Right cardiac atrium (tissue), 5 donors: ENCODE measurements at places on chromosomes 6 and 20. TPM values are rescaled to one million over a fixed set of nuclear protein-coding genes. Genes with fewer than 3 reads are reported as not detected.

COX4I2 gene
- 3.1 TPM for total RNA-seq

DNA sequence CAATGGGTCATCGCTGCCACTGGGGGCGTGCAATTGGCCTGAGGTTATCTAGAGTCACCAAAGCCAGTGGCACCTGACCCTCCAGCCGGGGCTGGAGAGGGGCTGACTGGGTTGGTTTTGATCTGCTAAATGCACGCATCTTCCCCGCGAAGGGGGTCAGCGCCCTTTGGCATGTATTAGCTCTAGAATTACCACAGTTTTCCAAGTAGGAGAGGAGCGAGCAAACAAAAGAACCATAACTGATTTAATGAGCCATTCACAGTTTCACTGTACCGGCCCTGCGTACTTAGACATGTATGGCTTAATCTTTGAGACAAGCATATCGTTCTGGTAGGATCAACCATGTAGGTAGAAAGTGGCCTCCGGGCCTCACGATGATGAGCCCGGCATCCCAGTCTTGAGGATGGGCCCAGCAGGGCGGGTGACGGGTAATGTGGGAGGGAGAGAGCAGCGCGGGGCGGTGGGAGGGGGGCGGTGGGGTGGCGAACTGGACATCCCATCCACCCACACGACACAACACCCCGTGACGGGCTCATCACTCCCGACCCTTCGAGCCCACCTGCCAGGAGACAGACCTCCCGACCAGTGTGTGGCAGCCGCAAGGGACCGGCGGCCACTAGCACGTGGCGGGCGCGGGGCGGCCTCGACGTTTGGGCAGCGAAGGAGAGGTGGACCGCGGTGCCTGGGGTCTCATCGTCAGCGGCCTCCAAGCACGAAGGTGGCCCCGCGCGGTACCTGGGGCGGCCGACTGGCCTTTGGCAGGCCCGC lies 1957.5 kb upstream of the DEFB115 start:
- DNase-seq = no peak

TMEM151B gene
- total RNA-seq = not detected

DNA sequence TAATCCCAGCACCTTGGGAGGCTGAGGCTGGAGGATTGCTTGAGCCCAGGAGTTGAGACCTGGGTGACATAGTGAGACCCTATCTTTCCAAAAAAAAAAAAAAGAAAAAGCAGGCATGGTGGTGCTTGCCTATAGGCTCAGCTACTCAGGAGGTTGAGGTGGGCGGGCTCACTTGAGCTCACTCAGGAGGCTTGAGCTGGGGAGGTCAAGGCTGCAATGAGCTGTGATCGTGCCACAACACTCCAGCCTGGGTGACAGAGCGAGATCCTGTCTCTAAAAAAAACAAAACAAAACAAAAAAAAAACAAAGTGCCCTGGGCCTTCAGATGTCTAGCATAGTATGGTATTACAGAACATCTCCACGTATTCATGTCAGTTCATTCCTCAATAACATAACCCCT lies 42.9 kb downstream of the ZFAND3 start:
- DNase-seq = no peak

ETV7 gene
- 0.34 TPM for total RNA-seq

GRCh38 chr6:128280960-128281359 lies 239.4 kb downstream of the PTPRK start:
- no peak for DNase-seq

NUDT3 gene
- 67.1 TPM for total RNA-seq

DDR1 gene
- 103 TPM for total RNA-seq

DNA sequence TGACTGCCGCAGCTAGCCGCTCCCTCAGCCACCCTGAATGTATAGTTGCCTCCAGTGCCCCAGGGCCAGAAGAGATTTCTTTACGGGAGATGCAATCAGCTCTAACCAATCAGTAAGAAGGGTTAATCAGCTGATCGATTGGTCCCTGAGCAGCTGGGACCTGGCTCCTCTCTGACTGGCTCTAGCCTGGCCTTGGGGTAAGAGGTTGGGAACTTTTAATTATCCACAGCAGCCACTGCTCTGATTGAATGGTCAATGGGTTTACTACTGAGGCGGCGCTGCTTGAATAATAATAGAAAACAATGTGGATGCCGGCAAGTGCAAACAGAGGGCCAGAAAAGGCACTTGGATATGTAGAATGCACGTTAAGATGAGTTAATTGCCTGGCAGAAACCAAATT lies 99.8 kb downstream of the TFAP2A start:
- no peak for DNase-seq

DNA sequence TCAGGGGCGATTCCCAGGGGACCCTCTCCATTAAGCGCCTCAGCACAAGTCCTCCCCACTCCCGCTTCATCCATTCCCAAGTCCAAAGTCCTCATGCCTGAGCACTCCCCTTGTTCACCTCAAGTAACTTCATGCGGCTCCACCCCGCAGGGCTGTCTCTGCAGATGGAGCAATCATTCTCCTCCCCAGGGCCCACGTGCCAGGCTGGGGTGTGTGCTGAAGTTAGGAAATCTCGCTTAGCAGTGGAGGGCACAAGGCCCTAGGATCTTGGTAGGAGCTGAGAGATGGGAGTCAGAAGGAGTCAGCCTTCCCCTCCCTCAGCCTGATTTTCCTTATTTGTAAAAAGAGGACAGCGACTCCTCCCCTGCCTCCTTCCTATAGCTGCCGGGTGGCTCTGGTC lies 3.5 kb downstream of the TGM3 start:
- peak; percentile 67 for DNase-seq

SPINT4 gene
- not detected for total RNA-seq

LAMA2 gene
- total RNA-seq = 176 TPM

GRCh38 chr6:9208966-9209365 lies 773.6 kb upstream of the SLC35B3 start:
- DNase-seq = no peak

GRCh38 chr6:1665214-1665613 lies 55.5 kb downstream of the FOXC1 start:
- DNase-seq = no peak

MEP1A gene
- total RNA-seq = not detected

CD2AP gene
- 12.1 TPM for total RNA-seq

NFKBIE gene
- total RNA-seq = 5.5 TPM

DNA sequence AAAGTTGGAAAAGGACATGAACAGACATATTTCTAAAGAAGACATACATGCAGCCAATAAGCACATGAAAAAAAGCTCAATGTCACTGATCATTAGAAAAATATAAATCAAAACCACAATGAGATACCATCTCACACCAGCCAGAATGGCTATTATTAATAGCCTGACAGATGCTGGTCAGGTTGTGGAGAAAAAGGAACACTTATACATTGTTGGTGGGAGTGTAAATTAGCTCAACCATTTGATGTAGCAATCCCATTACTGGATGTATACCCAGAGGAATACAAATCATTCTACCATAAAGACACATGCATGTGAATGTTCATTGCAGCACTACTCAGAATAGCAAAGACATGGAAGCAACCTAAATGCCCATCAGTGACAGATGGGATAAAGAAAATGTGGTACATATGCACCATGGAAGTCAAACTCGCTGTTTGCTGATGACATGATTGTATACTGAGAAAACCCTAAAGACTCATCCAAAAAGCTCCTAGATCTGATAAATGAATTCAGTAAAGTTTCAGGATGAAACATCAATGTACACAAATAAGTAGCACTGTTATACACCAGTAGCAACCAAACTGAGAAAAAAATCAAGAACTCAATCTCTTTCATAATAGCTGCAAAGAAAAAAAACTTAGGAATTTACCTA lies 196.8 kb downstream of the ADGB start:
- no peak for DNase-seq

GRCh38 chr6:166617359-166617758 lies 9.7 kb downstream of the RPS6KA2 start:
- no peak for DNase-seq

DNA sequence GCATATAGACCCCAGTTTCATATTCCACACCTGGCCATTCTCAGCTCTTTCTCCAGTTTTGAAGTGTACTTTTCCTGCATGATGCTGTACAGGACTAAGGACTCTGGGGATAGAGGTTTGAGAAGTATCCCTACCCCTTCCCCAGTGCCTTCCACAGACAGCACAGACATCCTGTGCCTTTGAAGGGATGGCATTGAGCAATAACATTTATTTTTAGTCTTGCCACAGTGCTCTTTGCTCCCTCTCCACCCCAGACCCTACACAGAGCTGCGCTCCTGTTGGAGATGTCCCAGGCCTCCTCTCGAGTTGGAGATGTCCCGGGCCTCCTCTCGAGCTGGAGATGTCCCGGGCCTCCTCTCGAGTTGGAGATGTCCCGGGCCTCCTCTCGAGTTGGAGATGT lies 275.8 kb downstream of the FARS2 start:
- DNase-seq = no peak

DNA sequence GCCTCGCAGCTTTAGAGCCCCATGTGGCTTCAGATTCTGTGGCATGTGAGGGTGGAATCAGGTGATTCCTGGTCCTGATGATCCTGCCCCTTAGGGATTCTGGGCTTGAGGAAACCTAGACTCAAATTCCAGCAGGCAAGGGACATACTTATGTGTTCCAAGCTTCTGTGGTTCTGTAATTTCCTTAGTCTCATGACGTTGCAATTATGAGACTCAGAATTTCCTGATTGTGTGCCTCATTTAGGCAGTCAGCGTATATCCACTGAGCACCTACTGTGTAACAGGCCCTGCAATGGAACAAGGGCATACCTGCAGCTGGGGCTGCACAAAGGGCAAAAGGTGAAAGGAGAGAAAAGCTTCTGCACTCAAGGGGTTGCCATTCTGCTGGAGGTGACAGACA lies 11.6 kb upstream of the BPIFB4 start:
- DNase-seq = no peak

TREM1 gene
- 1.1 TPM for total RNA-seq

- no peak for DNase-seq
These were observed 75.7 kb upstream of the SNX9 start for GRCh38 chr6:157747370-157747769.

DNA sequence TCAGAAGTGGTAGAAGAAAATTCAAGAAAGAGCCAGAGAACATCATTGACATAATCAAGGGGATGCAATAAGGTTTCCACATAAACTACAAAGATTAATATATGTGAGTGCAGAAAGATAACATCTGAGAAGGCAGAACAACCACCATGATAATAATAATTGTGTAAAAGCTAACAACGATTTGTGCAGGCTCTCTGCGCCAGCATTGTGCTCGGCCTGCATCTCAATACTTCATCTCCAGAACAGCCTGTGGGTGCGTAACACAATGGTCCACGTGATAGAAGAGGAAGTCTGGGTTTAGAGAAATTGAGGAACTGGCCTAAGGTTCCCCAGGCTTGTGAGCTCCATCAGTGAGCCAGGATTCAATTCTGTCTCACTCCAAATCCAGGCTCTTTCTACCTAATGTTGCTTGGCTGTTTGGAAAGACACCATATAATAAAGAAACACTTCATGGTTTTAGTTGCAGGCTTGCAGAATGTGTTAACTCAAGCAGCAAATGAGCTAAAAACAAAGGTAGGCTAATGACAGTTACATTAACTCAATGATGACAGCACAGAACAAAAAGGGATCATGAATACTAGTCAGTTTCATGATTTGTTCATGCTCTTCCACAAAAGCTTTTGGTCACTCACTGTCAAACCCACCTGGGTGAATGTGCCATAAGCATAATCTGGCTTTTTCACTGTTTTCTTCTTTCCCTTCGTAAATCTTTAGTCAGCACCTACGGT lies 71.2 kb downstream of the LY86 start:
- no peak for DNase-seq

SLC22A3 gene
- total RNA-seq = 0.57 TPM

BHLHE23 gene
- total RNA-seq = not detected

DNA sequence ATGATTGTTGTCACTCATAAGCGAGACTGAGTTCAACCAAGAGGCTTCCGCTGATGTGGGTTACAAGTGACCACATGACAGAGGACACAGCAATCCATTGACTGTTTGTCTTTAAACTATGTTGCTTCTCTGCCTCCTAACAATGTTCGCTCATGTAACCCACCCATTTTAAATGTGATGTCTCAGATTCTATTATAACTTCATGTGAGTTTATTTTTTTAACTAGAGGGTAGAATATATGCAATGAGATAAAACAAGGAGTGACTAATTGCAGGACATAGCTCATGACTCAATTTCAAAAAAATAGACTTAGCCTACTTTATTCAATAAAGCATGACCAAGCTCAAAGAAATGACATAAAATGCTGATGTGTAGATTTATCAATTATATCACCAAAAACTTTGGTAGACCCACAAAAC lies 119.2 kb upstream of the SASH1 start:
- no peak for DNase-seq

DNA sequence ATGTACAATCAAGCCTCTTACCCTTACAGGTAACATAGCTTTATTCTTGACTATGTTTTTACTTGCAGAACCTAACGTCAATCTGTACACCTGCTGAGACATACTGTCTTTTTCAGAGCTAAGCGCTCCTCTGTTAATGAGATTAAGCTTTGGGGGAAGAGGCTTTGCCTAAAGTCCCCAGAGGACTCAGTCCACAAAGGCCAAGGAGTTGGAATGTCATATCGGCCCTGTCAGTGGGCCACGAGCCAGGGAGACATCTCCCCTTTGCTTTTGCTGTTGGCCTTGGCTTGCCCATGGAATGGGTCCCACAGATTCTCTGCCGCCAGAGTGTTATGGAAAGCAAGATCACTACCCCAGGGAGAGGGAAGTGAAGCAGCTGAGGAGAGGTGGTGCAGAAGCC lies 64.1 kb upstream of the SOX4 start:
- no peak for DNase-seq

DNA sequence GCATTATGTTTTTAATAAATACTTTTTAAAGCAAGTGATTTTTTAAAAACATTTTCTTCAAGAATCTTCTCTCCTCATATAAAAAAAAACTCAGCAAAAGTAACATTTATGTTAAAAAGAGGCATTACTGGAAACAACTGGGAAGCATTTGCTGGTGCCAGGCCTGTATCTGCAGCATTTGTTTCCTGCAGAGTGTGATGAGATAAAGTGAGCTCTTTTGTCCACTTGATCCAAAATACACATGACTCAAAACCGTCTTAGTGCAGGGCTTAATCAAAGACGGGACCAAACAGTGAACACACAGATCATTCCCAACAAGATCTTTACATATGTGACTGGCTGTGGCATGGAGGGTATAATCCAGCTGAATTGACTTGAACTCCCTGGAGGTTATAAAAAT lies 28.3 kb upstream of the RIPPLY2 start:
- DNase-seq = no peak

- peak; percentile 41 for DNase-seq
These were observed 336 bp upstream of the LY6G5C start for GRCh38 chr6:31681135-31681671.

TASP1 gene
- 9.7 TPM for total RNA-seq

C20orf144 gene
- not detected for total RNA-seq

- DNase-seq = no peak
These were observed 61.6 kb upstream of the RNF146 start for GRCh38 chr6:127205036-127205435.

SYNDIG1 gene
- total RNA-seq = 26.3 TPM
